ENCODE measurements at places on chromosomes 4 and X.

- no peak for DNase-seq
Measured at GRCh38 chrX:43707812-43708548, 51.9 kb downstream of the MAOA start.

DNA sequence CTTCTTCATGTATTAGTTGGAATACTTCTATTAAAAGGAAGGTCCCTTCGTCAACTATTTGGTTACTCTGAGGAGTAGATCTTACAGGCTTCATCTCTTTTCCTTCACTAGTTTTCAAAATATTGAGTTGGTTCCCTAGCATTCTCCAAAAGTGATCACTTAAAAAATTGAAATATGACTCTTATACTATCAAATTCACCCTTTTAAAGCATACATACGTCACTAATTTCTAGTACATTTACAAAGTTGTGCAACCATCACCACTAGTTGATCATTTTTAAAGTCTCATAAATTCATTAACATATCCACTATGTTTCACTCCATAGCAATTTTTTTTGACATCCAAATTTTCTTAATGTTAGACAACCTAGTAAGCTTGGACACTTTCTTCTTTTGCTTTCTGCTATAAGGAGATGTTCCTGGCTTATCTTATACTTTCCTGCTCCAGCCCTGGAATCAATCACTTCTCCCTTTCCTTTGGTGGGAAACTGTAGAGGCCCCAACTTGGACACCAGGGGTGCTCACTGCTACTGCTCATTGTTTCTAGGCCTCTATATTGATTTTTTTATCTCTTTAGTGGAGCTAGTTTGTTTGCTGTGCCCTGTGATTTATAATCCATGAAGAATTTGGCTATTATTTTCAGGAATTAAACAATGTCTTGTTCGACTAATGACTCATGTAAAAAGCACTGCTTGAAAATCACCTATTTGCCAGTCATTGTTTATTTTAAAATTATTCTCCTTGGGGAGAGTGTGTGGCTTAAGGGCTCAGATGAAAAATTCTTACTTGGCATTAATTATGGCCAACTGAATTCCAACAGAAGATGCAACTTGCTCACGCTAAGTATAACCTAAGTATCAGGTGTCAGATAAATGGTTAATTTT is 4.0 kb upstream of the ZFX start:
- no peak for DNase-seq

DNA sequence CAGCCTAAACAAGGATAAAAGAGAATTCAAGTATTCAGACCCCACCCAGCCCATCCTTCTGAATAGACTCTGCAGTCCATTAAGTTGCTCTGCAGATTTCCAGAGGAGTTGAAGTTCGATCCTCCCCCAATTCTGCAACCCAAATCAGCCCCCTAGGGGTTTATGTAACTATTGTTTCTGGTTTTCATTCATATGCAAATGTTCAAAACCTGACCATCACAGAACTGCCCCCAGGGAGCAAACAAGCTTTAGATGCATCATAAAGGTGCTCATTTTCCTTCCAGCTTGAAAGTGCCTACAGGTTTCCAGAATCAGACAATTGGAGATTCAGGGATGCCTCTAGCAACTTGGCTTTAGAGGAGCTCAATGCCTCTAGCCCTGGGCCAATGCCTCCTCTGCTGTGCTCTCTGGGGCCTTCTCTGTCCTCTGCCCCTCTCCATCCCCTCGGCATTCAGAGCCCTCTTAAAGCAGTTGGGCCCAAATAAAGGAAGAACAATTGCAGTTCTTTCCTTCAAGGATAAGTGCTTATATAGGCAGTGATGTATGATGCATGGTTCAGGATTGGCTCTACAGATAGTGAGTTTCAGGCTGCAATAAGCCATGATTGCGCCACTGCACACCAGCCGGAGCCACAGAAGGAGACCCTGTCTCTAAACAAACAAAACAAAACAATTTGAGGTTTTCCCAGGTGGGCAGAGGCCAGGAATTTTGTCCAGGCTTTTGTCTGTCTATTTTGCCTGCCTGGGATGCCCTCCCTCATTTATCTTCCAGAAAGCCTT is 23.5 kb upstream of the SPINK2 start:
- no peak for DNase-seq

DNA sequence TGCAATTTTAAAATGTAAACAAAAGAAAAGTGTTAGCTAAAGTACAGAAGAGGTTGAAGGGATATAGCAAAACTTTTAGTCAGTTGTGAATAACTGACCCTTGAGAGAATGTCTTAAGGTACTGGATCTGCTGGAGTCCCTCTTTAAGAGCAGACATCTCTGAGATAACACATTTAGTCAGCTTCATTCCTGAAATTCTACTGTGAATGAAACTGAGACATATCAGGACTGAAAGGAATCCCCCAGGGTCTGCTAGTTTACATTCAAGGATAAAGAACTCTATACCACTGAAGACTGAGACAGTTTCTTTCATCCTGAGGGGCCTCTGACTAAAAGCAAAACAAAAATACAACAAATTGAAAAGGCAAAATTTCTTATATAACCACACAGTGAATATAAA is 54.4 kb downstream of the PGRMC1 start:
- DNase-seq: no peak

GRCh38 chr4:123671636-123672404 is 275.2 kb downstream of the SPRY1 start:
- DNase-seq: peak; percentile 28

DNA sequence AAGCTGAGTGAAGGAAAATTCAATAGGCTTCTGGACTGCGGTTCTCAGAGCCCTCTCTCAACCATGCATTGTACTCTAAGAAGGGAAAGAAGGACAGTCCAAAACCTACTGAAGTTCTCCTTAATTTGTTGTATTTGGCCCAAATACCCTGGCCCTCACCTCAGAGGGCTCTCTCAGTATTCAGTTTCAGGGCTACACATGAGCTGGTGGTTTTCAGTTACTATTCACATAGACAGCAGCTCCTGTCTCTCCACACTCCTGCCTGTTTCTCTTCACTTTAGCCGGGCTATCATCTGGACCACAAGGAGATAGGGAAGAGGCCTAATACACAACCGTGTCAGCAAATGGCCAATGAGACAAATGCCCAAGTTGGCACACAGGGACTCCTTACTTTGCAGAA is 66.0 kb downstream of the ATG4A start:
- DNase-seq: no peak
